Activated T-helper 1 cell treated with Interleukin-2 at 50 U/mL for 16 hours (primary cell): ENCODE measurements at places on chromosomes 3 and 15.

- no peak for DNase-seq
These were observed 650.5 kb downstream of the ROBO2 start for GRCh38 chr3:77690284-77690845.

DNA sequence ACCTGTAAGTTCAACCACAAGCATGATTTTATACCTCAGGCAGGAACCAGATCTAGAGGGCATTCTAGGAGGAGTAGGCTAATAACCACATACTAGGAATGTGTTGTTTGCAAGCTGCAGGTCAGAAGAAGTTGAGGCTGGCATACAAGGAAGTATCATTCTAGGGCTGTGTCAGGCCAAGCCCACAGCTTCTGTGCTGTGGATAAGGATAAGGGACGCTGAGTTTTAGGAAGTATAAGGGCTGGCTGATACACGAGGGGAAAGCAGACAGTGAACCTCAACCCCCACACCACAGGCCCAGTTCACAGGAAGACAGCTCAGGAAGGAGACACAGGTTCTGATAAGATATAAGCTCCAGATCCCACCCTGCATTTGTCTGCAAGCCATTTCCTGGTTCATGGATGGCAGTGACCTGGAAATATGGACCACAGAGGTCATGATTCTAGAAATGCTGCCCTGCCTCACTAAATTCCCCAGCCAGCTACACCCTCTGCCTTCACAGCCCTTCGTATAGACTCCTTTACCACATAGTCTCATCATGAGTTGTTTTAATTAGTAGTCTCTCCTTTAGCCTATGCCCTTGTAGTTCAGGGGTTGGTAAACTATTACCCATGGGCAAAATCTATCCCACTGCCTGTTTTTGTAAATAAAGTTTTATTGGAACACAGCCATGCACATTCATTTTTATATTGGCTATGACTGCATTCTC, 260.7 kb downstream of the OPA1 start:
- no peak for DNase-seq

- DNase-seq, result no peak
These were observed 95.4 kb upstream of the VGLL4 start for GRCh38 chr3:11739123-11739522.

GRCh38 chr3:105014631-105015030, 352.1 kb upstream of the ALCAM start:
- DNase-seq, result no peak

DNA sequence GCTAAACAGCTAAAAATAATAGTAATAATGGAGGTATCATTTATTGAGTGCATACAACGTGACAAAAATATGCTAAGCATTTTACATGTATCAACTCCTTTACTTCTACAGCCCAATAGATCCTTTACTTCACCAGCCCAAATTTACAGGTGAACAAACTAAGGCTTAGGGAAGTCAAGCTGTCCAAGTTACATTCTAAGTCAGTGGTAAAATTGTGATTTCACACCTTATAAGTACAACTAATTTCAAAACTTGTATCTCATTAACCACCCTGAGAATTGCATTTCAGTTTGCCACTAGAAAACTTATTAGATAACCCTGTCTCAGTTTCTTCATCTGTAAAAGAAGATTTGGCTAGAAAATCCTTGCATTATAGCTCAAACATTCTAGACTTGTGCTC, 10.7 kb downstream of the SLC33A1 start:
- no peak for DNase-seq

DNA sequence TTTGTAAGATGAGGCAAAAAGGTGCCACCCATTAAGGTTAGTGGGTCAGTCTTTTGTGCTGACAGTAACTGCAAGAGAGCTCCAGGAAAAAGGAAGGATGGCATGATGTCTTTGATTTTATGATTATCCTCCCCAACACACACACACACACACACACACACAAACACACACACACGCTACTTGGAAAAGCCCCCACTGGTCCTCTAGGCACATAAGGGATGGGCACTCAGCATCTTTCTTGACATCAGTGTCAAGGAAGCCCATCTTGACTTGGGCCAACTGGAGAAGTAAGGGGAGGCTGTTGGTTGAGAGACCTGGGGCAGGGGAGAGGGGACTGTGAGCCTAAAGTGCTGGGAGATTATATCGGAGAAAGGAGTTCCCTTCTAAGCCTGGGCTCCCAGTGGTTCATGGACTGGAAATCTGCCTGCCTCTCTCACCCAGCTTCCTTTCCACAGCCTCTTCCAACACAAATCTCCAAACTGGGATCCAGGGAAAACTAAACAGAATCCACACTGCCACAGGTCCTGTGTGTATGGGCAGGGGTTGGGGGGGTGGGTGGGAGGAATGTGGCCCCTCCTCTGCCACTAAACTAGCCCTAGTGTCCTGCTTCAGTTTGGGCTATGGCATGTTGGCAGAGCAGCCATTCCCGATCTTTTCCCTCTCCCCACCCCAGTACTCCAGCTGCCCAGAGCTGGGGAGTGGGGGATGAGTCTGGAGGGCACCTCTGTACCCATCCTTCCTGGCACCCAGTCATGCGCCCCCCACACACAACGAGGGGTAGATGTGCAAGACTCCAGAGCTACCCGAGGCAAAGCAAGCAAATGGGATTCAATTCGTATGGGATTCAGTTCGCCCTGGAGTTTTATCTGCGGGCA, 1.6 kb downstream of the AMOTL2 start:
- no peak for DNase-seq
